Effector CD8-positive, alpha-beta T cell (primary cell): ENCODE measurements at places on chromosomes 3 and 15.

- no peak for DNase-seq
Observed at GRCh38 chr3:125186261-125186787, 26.2 kb downstream of the SLC12A8 start.

DNA sequence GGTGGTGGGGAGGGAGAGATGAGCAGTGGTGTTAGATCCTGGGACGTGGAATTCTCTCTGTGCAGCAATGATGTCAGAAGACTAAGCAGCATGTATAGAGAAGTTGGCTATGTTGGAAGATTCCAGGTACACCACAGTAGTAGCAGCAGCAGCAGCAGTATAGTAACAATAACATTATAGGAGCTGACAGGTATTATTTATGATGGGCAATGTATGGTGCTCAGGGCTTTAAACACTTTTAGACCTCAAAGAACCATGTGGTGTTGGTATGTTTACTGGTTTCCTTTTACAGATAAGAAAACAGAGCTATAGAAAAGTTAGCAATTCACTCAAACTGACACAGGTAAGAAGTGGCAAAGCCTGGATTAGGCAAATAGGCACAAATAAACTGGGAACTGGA is 103.9 kb downstream of the CCNL1 start:
- no peak for DNase-seq

DNA sequence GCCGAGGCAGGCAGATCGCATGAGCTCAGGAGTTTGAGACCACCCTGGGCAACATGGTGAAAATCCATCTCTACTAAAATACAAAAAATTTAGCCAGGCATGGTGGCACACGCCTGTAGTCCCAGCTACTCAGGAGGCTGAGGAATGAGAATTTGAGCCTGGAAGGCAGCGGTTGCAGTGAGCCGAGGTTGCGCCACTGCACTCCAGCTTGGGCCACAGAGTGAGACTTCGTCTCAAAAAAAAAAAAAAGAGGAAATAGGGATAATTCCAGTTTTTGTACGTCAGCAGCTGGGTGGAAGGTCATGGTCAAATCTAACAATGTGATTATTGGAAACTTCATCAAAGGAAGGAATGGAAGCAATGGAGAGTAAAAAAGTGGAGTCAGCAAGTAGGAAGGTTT is 3.1 kb downstream of the CMC1 start:
- DNase-seq, result no peak

DNA sequence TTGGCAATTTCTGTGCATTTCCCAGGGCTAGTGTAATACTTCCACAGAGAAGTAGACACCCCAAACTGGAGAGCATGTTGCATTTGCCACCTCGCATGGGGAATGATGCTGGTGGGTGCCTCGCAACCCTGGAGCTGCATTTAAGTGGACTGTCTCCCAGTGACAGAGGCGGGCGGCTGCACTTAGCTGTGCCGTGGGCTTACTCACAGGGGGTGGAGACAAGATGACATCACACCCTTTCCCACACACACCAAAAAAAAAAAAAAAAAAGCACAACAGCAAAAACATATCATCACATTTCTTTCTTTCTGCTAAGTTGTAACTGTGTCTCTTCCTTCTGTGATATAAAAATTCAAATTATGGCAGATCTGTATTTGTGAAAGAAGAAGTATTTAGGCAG is at the start of gene ABI3BP:
Gene ABI3BP (minus strand): TSS at position 113 of the 400 bp plus-strand sequence. CDS start 37 bp downstream, at position 76.
- DNase-seq, result no peak

GRCh38 chr3:129890125-129890524 is 3.4 kb downstream of the TMCC1 start:
- no peak for DNase-seq

DNA sequence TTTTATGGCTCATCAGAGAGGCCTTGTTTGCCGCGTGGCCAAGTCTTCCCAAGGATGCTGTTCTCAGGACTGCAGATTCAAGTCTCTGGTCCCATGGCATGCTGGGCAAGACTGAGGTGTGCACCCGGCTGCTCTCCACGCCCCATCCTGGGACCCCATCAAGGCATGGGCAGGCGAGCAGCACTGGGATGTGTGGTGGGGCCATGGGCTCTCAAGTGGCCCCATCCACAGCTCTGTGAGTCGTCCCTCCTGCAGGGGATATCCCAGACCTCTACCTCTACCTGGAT is 13.1 kb upstream of the GP9 start:
- DNase-seq, result no peak

- no peak for DNase-seq
Observed at GRCh38 chr3:194983620-194984019, 287.3 kb downstream of the XXYLT1 start.

- no peak for DNase-seq
Observed at GRCh38 chr3:31776016-31776415, 205.0 kb downstream of the OSBPL10 start.

DNA sequence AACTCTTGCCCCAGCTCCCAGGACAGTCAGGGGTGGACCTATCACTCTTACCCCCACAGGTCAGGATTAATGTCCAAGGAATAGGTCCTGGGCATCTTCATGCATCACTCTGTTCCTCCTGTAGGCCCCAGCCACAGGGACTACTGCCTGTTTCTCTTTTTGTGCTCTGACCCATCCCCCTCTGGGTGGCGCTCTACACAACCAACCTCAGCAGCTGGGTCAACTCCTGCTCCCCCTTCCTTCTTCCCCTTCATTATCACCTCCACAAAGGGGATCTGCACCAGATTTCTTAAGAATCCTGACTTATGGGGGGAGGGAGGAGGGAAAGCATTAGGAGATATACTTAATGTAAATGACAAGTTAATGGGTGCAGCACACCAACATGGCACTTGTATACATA is 12.2 kb upstream of the TRANK1 start:
- no peak for DNase-seq
